SK-N-DZ (cell line): ENCODE measurements at places on chromosomes 1 and 21.

DNA sequence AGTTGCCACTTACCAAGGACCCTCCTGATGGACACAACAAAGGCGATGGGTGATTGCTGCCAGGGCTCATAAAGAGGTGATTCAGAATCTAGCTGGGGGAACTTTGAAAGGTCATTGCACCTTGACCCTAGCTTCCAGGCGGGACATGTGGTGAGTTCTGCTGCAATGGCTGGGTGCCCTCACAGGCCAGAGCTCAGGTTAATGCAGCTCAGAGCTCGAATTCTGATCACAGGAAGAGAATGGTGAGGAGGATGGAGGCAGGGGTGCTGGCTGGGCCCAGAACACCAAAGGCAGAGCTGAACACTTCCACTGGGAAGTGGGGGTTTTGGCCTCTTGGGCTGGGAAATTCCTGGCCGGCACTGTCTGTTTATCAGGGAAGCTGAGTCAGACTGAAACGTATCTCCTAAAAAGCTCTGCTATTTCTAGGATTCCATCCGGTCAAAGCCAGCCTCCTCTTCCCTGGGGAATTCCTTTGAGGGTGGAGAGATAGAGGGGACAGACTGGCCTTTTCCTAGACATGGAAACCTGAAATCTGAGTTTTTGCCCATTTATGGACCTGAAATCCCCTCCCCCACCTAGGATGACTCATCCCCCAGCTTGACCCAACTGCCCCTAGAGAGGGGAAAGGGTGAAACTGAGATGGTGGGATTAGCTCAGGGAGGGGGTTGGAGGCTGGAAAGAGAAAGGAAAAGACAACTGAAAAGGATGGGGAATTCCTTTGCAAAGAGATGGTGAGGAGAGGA is 27.2 kb downstream of the NUAK2 start:
- DNase-seq, result peak; percentile 54

- DNase-seq, result no peak
These were observed 5.3 kb downstream of the NOC2L start for GRCh38 chr1:953524-954320.

DNA sequence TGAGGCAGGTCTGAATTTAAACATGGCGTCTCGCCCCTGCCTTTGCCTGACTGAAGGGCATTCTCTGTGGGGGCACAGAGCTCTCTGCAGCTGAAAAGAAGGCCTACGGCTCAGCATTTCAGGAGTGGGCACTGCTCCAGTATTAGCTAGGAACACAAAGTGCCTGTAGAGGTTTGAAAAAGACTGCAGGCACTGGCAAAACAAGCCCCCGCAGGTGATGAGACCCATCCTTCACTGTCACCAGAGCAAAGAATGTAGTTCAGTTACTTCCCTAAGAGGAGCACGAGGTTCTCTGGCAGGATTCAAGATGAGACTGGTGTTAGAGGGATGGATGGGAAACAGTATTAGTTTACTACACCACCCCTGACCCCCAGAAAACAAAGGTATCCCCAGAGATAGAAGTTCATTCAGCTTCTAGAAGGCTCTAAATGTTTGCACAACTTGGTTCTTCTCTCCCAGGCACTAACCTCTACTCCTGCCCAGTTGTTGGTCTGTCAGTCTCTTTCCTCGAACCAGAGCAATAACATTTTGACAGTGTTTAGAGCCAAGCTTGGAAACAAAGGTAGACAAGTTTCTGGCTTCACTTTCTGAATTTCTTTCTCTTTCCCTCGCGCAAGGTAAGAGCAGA is 101.9 kb upstream of the KCNE2 start:
- DNase-seq, result no peak

DNA sequence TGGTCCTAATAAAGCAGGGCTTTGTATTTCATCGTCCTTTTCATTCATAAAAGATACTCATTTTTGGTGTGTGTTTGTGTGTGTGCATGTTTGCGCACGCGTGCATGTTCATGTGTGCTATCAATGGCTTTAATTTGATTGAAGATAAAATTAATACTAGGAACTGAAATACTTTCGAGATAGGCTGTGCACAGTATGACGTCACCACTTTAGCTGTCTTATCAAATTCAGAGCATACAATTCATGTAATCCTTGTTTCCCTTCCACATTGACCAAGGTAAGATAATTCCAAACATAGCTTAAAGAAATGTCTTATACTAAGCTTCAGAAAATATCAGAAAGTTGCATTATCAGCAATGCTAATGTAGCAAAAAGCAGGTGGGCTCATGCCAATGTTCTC is 113.6 kb upstream of the CYYR1 start:
- DNase-seq, result no peak

DNA sequence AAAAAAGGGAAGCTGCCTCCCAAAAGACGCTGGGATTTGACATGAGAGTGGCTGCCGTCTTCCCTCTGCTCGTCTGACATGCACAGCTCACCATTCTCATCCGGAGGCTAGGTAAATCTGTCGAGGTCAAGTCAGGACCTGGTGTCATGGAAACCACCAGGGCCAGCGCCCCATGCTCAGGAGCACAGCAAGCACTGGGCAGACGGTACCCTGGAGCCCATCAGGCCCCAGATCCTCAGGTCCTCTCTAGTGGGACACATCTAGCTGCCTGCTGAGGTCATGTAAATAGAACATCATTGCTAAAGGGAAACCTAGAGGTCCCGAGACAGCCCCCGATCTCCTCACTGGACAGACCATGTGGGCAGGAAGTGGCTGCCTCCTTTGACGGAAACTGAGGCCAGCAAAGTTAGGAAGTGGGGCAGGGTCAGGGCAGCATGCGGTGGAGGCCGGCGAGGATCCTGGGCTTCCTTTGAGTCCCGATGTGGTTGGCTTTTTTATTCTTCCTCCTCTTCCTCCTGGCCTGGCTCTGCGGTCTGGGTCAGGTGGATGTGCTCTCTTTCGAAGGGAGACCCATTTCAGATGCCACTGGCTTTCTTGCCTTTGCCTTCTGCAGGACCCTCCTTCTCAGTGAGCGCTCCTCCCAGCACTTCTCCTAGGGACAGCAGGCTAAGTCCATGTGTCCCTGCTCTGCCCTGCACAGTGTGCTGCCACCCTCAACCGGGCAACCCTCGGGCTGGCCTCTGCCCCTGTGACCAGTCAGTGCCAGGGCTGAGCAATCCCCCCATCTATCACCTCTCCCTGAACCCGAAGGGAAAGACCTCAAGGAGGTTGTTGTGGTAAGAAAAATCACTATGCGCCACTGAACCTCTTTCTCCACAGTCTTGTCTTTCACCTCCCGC is 5.9 kb downstream of the AGT start:
- DNase-seq, result no peak

- DNase-seq, result peak; percentile 9
These were observed 427.4 kb upstream of the NCAM2 start for GRCh38 chr21:20570824-20571232.

GRCh38 chr1:119308130-119308700 is 60.4 kb upstream of the HAO2 start:
- DNase-seq, result no peak

- DNase-seq, result peak; percentile 49
These were observed 127.2 kb downstream of the IGSF21 start for GRCh38 chr1:18234790-18235242.

- DNase-seq, result peak; percentile 38
These were observed 3.2 kb downstream of the LRRC42 start for GRCh38 chr1:53949023-53949990.

- DNase-seq, result no peak
These were observed 40.6 kb downstream of the ZBTB17 start for GRCh38 chr1:15935056-15935950.
